H4 (cell line): ENCODE measurements at places on chromosomes 4 and X.

GRCh38 chr4:174689618-174690017, 139.4 kb downstream of the GLRA3 start:
- DNase-seq = no peak

DNA sequence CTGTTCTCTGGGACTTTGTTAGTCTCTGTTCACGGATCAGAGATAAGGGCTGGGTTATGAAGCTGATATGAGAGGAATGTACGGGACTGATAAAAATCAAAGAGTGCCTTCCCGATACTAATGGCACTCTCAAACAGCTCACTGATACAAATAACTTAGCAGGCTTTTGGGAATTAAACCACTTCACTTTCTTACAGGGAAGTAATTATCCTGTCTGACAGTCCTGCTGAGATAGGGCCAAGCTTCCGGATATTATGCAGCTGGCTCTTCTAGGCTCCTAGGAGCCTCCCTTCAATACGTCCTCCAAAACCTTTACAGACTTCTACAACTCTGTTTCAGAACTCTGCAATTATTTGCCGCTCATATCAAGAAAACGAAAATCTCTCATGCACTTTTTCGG, 418.0 kb downstream of the NLGN4X start:
- no peak for DNase-seq

- DNase-seq = no peak
These were observed 57.2 kb downstream of the FBXW7 start for GRCh38 chr4:152478461-152479237.

DNA sequence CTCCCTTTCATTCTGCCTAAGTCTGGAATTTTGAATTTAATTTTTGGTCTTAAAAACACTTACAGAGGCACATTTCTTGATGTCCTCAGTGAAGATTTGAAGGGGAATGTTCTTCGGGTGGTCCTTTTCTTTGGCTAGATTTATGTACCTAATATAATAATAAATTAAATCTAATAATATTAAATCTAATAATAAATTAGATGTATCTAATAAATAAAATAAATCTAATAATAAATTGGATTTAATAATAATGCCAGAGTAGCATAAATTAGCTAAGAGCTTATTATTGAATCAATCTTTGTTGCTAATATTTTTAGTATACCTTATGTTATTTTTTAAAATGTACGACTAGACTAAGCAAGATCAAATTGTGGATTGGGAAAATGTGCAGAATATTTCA, 39.8 kb downstream of the MAD2L1 start:
- DNase-seq = no peak

- no peak for DNase-seq
These were observed 41.8 kb upstream of the WWC2 start for GRCh38 chr4:183057255-183057654.

DNA sequence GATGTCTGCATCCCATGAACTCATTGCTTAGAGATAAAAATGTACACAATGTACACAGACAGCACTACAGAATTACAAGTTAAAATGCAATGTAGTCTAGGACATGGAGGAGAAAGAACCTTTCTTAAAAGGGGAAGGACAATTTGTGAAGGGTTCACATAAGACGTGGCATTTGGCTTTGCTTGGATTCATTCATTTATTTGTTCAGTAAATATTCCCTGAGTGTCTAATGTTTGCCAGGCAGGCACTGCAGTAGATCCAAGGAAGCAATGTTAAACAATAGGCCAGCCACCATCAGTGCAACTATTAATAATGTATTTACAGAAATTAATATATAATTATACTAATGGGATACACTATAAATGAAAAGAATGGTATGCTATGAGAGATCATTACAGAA, 94.4 kb downstream of the GRIA2 start:
- no peak for DNase-seq

DNA sequence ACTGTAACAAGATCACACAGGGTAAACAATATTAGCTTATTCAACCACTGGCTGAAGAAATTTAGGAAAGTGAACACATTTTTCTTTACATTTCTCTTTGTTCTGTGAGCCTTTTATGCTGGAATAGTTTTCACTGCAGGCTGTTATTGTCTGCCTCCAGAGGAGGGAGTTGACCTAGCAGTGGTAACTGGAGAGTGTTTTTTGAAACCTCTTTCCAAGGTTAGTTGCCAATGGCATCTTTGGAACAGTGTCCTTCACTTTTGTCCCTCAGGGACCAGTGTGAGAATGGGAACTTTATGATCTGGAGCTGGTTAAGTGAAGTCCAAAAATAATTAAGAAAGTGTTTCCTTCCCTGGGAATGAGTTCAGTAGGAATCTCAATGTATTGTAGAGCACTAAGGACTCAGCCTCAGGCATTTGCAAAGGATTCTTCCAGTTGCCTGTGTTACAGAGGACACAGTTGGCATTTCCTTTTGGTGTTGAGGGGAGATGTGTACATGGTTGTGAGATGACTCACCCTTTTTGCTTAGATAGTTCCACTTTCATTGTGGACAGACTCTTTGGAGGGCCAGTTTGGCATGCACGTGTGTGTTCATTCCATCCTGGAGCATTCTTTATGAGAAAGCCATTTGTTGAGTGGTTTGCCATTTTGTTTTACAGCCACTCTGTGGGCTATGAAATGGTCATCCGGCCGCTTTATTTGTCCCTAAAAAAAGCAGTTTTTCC, 61.3 kb downstream of the AR start:
- DNase-seq = peak; percentile 93

- no peak for DNase-seq
These were observed 421.9 kb upstream of the DIPK2B start for GRCh38 chrX:45622538-45622937.

GRCh38 chr4:120316416-120316815, 249.8 kb upstream of the MAD2L1 start:
- no peak for DNase-seq

DNA sequence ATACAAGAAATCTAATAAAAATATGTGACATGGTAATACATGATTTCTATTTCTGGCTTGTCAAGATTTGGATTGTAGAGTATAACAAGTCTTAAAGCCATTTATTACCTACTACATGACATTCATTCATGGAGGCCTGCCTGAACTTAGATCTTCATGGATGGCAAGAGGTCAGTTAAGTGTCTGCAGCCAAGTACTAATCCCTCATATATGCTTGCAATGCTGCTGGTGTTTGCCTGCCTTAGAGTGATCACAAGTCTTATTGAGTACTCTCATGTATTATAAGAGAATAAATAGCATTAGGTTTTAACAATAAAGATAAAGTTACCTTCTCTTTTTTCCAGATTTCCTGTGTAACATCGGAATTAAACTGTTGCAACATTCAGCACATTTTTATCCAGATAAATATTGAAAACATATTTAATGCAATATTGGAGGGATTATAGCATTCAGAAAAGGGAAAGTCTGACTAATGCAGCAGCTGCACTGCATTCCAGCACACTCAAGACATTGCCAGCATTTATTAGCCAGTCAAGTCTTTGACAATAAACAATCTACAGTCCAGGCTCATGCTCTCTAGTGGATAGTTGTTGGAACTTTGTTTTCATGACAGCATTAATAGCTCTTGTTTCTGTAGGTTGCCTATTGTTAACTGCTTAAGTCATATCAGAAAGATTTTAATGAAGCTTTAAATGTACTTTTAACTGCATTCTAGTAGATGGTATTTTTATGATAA, 737.1 kb downstream of the FAT4 start:
- DNase-seq = peak; percentile 31

DNA sequence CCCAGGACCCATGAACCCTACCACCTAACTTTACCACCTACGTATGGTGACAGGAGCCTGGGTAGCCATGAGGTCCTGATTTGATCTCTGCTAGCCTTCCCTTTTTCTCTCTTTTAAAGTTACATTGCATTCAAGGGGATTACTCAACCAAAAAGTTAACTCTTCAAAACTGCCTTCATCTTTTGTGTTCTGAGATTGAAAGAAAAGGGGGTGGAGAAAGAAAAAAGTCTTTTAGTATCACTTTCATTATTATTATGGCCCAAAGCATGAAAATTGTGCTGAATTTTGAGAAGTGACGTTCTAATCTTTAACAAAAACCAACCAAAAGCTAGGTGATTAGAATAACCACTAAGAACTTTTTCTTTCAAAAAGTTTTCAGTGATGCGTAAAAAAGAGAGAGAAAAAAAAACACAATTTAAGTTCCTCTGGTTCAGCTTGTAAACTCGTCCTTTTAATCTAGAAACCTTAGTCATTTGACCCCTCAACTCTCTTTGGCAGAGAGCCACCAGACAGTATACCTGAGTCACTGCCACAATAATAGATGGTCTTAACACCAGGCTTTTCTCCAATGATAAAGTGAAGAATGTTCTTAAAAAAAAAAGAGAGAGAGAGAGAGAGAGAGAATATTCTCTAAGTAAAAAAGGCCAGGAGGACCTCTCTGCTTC, 347.4 kb upstream of the FGF13 start:
- DNase-seq = peak; percentile 34

DNA sequence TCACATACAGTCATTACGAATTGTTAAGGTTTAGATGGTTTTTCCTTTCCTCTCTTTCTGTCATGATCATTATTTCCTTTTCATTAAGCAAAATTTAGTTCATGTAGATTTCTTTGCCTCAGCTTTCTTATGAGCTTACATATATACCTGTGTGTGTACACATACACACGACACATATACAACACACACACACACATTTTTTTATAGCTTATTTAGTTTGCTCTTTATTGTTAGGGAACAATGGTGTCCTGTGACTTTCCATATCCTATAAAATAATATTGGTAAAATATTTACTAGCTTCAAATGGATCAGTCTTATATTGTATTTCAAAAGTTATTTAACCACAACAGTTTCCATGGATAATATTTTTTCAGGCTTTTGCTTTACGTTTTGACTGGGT, 840.7 kb downstream of the PCDH18 start:
- DNase-seq = no peak
